ENCODE measurements at places on chromosomes 12 and 14.

DNA sequence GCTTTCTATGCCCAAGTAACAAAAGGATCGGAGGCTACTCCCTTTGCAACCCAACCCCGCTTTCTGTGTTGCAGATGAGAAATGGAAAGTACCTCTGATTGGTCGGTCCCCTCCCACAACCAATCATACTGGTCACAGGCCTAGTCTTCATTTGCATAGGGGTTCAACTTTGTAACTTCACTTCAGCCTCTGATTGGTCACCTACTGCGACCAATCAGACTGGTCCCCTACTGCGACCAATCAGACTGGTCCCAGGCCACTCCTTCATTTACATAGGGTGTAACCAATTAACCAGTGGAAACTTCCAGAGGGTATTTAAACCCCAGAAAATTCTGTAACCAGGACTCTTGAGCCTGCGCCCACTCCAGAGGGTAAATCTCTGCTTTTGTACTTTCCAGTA, 906.4 kb upstream of the TMEM132C start:
- DNase-seq, result no peak

- no peak for DNase-seq
These were observed 94.5 kb downstream of the SCARB1 start for GRCh38 chr12:124769163-124769530.

- peak; percentile 3 for DNase-seq
These were observed 111.9 kb downstream of the LRRK2 start for GRCh38 chr12:40336573-40337199.

GRCh38 chr12:116606397-116606796, 47.2 kb downstream of the MAP1LC3B2 start:
- no peak for DNase-seq

DNA sequence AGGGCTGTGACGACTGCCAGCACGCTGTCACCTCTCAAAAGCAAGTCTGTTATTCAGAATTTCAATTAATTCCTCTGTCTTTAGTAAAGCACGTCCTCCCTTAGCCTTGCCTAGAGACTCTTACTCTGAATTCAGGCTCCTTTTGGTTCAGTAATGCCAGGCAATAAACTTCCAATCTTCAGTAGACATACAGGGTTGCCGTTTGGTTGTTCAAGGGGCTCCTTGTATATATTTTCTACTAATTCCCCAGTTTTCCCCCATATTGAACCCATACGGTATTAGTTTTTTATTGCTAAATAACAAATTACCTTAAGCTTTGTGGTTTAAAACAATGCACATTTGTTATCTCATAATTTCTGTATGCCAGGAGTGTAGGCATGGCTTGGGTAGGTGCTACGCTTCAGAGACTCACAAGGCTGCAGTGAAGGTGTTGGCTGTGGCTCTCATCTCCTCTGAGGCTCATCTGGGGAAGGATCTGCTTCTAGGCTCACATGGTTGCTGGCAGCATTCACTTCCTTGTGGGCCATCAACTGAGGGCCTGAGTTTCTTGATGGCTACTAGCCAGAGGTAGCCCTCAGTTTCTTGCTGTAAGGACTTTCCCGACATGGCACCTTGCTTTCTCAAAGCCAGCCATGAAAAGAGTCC, 7.3 kb upstream of the CLECL1 start:
- no peak for DNase-seq

GRCh38 chr12:54829511-54829910, 24.8 kb upstream of the MUCL1 start:
- DNase-seq, result no peak

- DNase-seq, result no peak
These were observed 1.3 kb downstream of the TMEM132D start for GRCh38 chr12:129902371-129903091.

- no peak for DNase-seq
These were observed 187.0 kb upstream of the LRFN5 start for GRCh38 chr14:41419709-41420108.

- DNase-seq, result no peak
These were observed 36.0 kb upstream of the SNX6 start for GRCh38 chr14:34665785-34666435.

DNA sequence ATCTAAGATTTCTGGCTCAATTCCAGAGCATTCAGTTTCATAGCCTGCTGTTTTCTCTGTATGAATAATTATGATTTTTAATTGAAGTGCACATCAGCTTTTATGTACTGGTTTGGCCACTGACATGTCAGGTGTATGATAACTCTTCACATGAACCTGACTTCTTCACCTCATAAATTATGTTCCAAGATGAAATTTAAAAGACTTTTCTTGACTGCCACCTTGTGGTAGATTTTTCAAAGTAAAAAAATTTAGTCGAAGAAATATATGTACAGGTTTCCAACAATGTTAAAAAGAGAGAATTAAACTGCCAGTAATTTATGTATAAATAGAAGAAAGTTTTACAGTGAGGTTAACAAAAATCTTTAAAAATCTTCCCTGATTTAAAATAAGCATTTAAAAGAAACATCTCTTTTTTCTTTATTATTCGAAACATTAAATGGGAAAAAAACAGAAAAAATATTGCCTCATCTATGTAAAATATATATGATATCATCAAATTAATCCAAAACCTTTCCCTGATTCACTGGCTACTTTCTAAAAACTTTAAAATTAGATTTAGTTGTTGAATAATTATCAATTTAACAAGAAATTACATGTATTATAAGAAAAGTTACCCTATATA, 124.9 kb upstream of the ATXN7L3B start:
- no peak for DNase-seq

- DNase-seq, result no peak
These were observed 115.4 kb upstream of the VRK1 start for GRCh38 chr14:96681829-96682228.

GRCh38 chr12:108641446-108642268, 8.0 kb upstream of the SELPLG start:
- no peak for DNase-seq

DNA sequence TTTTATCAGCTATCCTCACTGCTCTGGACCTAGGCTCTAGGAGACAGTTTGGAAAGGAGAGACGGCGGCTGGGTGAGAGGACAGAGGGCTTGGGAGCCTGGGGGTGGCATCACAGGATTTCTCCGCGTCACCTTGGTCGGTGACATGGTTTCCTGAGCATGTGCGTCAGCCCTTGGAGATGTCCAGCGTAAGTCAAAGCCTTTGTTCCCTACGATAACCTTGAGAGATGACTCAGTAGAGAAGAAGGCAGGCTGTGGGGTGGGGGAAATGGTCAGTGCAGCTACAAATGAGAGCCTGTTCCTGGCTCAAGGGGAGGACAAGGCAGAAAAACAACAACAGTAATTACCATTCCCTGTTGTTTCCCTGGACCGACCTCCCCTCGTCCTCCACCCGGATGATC, 90.2 kb upstream of the TBX3 start:
- no peak for DNase-seq

DNA sequence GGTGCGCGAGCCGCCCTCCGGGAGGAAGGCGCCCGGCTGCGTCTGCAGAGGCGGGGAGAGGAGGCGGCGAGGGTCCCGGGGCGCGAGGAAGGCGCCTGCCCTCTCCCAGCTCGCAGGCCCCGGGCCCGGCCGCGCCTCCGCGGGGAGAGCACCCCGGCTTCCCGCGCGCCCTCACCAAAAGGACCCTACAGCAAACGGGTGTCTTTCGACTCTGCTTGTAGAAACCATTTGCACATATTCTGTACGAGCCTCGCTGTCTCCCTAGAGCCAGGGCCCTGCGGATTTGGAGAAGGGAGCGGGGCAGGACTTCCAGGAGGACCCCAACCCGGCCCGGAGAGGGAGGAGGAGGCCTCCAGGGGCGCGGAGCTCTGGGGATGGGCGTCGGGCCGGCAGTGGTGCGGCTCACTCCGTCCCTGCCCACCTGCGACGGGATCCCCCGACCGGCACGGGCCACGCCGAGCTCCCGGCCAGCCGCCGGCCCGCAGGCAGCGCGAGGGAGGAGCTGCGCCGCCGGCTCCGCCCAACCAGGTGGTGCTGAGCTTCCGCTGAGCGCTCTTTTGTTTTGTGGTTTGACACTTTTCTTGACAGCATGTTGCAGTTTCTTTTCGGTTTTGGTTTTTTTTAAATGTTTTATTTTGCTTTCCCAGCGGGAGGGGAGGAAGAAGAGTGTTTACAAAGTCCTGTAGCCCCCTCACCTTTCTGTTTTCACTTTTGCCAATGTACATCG, 103.3 kb upstream of the FKBP4 start:
- DNase-seq, result peak; percentile 70

DNA sequence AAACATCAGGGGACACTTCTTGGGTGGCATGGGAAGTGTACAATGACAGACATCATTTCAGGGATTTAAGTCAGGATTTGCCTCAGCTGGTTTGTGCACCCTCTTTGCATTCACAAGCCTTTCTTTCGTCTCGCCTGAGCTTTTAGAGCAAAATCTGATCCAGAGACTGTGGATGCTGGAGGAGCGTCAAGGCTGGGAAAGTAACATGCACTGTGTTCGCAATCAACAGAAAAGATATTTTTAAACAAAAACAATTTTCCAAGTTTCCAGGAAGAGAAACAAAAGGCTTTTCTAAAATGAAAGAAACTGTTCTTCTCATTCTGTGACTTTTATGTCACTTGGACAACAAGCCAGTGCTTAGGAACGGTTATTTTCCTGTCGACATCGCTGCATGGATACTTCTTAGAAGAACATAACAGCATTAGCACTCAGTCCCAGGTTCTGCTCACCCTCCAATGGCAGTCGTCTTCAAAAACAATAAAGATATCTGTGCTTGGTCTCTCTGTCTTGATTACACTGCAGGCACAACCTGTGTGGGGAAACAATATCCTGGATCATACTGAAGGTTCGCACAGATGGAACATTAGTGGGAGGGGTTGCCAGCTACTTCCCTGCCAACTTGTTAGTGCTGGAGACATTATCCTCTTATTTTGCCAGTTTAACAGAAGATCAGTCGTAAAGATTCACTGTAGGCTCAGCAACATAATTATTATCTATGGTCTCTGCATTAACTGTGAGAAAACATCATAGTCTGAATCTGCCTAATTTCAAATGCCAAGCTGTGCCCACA, 403.3 kb upstream of the ATP2B1 start:
- DNase-seq, result no peak
